Hematopoietic multipotent progenitor cell treated with erythropoietin and hydrocortisone succinate and interleukin-3 and kit ligand, for 8 days (in vitro differentiated cells): ENCODE measurements at places on chromosomes 5 and 9.

DNA sequence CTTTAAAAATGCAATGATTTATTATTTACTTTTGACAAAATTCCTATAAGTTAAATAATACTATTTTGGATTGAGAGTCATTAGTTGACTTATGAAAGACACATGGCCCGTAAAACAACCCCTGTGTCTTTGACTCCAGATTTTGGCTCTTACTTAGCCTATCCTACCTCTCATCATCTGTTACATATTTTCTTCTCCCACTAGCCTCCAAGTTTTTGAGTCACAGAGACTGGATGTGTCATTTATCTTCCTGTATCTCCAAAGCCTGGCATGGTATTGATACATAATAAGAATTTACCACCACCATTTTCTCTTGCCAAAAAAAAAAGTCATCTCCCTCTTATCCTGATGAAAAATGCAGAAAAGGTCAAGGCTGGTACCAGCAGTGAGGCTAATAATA is 99.9 kb downstream of the GABRB2 start:
- no peak for DNase-seq

DNA sequence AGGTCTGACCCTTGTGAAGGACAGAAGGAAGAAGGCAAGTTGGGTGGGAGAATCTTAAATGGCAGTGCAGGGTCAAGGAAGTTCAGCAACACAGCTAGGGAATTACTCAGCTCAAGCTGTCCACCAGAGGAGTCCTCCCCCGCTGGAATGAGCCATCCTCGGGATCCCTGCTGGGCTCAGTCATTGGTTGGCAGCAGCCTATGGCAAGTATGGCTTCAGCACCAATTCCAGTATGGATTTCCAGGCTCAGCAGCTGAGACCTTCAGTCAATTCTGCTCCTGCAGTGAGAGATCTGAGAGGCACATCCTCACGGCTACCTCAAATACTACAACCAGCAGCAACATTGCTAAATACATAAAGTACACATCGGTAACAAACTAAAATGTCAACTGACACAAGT is 280.6 kb upstream of the PIK3R1 start:
- DNase-seq: no peak

- no peak for DNase-seq
These were observed 7.7 kb upstream of the MAP3K1 start for GRCh38 chr5:56807679-56808078.

DNA sequence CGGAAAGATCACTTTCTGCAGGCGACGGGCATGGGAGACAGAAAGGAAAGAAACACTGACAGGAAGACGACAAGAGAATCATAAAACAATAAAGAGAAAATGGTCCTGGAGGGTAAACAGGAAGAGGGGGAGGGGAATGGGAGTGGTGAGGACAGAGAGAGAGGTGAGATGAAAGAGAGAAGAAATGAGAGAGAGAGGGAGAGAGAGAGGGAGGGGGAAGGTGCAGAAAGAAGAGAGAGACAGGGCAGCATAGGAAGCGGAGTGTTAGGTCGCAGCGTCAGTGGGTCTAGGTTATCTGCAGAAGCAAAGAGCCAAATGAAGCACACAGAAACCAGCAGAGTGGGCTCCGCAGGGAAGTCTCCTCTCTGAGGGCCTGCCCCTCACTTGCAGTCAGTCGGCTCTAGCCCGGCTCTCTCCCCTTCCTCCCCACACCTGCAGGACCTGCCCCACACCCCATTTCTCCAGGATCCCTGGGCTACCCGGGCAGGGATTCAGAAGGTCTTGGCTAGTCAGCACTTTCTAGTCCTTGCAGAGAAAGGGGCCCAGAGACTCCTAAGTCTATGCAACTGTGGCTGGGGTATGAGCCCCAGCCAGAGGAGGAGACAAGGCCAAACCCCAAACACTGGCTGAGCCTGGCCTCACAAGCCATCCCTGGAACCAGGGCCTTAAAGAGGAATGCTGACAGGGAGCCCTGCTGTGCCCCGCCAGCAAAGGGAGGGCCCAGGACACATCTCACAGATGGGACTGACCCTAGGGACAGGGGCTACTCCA is 29.7 kb upstream of the MEIKIN start:
- DNase-seq: no peak

DNA sequence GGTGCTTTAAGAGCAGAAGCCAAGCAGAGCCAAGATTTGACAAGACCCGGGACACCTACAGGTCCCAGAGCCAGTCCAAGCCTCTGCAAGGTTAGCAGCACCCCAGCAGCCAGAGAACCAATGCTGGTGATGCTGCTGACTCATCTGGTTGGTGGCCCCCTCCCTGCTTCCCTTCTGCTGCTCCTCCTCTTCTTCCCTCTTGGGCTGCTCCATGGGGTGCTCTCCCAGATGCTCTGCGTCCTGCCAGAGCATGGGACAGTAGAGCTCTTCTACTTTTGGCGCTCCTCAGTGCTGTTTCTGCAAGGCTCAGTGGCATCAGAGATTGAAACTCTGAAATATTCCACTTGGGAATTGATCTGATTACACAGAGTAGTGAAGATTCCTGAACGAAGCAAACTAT is 76.1 kb upstream of the SAP30L start:
- no peak for DNase-seq

DNA sequence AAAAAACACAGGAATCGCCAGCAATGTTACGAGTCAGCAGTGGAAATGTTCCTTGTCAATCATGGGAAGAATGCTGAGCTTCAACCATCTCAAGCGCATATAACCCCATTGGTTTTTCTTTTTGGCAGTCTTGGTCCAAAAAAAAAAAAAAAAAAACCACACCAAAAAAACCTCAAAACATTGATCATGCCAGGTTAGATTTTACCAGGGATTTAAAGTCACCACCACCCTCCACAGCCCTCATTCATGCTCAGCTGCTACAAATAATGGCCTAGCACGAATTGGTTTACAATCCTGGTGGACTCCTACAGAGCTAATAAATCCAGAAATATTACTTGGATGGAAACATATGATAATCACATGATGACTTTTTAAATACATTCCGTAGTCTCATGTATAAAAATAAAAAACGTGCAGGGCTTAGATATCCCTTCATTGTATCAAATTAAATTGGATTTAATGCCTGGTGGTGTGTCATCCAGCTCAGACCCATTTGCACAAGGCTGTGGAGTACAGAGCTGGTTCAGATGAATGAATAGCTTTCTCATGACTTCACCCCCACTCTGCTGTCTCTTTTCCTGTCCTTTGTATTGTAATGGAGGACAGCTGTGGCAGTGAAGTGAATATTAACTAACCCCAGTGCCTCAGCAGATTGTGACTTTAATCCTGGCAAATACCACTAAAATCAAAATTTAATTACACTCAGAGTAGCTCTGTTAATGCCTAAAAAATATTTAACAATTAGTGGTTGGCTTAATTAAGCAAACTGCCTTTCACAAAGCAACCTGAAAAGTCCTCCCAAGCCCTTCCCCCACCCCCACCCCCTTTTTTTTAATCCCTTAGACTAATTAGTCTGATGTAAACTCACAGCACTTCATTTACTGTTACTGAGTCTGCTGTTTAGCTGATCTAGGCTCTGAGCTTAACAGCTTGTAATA is 626.5 kb upstream of the ZNF608 start:
- no peak for DNase-seq

GRCh38 chr9:21357479-21358460 is 7.1 kb upstream of the IFNA6 start:
- DNase-seq: no peak
